ENCODE measurements at places on chromosomes 13 and 19. TPM values are rescaled to one million over a fixed set of nuclear protein-coding genes. Genes with fewer than 3 reads are reported as not detected.

GRCh38 chr19:4622695-4623421 lies 16.5 kb upstream of the TNFAIP8L1 start:
- no peak for DNase-seq

- DNase-seq: no peak
Measured at GRCh38 chr13:97313551-97314260, 91.6 kb downstream of the MBNL2 start.

DNA sequence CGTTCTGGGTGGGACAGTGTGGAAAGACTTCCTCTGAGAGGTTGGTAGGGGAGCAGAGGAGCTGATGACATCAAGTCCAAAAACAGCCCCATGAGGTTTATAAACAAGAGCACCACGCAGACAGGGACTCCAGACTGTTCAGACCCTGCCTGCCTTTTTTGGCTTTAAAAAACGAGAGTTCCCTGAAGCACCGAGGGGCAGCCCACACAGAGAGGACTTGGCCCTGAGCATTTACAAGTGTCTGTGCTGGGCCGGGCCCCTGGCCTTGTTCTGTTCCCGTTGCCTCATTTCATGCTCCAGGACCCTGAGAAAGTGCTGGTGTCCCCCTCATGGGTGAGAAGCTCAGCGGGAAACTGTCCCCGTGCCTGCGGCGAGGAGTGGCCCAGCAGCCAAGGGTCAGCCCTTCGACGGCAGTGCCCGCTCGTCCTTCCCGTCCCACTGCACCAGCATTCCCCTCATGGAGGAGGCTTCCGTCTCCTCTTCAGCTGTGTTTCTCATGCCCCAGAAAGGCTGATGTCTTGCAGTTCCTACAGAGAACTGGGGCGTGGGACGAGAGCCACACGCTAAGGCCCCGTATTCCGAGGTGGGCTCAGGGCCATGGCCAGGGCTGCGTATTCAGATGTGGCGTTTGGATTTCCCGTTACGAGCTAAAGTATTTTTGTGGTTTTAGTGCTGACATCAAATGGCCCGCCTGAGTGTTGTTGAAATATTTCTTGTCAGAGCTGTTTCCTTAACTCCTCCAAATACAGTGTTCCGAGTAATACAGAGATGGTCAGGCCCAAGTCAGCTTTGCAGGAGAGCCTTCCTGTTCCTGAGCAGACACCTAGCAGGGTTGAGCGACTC lies 93.5 kb downstream of the ATP11A start:
- no peak for DNase-seq

DNA sequence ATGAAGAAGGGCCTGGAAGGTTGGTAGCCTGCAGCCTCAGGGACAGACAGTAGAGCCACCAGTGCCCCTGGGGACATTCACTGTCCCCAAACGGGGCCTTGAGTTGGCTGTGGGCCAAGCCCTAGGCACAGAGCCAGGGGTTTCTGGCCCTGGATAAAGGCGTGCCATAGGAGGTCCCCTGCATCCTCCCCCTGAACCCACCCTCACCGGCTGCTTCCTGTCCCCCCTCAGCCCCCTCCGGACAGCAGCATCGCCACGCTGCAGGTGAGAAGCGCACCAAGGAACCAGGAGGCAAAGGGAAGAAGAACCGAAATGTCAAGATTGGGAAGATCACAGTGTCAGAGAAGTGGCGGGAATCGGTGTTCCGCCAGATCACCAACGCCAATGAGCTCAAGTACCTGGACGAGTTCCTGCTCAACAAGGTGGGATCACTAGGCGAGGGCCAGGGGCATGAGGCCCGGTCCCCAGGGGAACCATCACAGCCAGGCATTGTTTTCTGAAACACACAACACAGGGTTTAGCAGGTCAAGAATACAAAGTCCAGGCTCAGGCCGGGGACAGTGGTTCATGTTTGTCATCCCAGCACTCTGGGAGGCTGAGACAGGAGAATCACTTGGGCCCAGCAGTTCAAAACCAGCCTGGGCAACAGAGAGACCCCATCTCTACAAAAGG lies 14.6 kb upstream of the USE1 start:
- no peak for DNase-seq

DNA sequence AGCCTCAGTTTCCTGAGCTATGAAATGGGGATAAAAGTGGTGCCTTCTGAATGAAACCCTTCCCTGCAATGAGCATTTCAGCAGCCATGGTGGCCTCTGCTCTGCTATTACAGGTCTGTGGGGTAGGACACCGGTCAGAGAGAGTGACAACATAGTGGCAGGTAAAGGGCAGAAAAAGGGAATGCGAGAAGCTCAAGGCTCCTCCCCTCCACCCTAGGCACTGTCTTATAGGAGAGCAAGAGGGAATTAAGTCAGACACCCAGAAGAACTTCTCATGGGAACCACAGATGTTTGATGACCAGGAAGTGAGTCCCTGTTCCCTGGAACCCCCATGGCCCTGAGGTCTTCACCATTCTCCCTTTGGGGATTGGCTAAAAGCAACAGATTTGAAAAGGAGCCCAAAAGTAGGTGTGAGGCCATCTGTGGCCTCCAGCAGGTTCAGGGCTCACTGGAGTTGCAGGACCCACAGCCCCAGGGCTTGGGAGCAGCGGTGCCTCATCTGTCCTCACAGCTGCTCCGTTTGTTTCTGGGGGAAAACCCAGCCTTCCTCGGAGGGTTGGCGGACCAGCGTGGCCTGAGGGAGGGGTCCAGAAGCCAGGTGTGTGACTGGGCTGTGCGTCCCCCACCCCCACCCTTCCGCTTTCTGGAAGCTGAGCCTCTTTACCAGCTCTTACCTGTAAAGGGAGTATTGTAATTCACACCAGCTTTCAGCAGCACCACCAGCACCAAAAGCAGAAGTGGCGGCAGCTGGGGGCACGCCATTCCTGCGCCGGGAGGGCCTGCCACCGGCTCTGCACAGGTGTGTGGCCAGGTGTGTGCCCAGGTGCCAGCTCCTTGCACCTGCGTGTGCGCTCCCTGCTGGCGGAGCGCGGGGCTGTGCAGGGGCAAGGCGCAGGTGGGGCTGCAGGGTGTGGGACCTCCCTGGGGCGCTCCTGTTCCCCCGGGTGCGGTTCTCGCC lies 19.4 kb downstream of the IQCN start:
- no peak for DNase-seq

The SELENOV gene
- polyA plus RNA-seq: not detected

GRCh38 chr13:103931331-103931845 lies 865.2 kb upstream of the SLC10A2 start:
- DNase-seq: no peak

- no peak for DNase-seq
Measured at GRCh38 chr13:46561691-46562090, 8.7 kb downstream of the LRCH1 start.

All from heart right ventricle (tissue), 16 donors.